ENCODE measurements at places on chromosomes 16 and 17.

- no peak for DNase-seq
Measured at GRCh38 chr16:75078886-75079285, 37.7 kb downstream of the LDHD start.

- no peak for DNase-seq
Measured at GRCh38 chr16:81899601-81900000, 111.7 kb downstream of the SDR42E1 start.

DNA sequence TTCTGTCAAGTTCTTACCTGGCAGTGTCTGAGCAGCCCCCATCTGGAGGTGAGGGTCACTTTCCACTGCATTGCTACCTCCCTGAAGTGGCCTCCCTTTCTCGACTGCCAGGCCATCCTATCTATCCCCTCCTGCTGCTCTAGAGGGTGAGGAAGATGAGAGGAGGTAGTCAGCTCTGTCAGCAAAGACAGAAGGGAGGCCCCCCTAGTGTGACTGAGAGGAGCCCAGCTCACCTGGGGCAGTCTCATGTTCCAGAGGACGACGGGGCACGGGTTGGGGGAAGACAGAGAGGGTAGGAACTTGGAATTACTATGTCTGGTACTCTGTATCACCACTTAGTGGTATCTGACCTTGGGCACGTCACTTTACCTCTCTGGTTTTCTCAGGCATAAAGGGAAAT, 22.0 kb downstream of the MYO19 start:
- DNase-seq = no peak

DNA sequence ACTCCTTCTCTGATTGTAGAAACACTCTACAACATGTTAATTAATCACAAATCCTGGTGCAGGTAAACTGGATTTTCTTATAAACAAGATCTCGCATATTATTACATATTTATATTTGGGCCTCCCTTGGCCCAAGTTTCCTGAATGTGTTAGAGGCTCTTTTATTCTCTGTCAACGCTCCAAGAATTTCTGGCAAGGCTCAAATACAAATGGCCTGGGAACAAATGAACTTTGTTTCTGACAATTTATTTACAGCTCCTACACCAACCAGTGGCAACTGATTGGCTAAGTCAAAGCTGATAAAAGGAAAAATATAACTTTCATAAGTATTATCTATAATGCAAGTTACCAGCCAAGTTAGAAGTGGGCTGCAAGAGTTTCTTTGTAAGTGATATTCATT, 64.9 kb upstream of the CORO6 start:
- no peak for DNase-seq

DNA sequence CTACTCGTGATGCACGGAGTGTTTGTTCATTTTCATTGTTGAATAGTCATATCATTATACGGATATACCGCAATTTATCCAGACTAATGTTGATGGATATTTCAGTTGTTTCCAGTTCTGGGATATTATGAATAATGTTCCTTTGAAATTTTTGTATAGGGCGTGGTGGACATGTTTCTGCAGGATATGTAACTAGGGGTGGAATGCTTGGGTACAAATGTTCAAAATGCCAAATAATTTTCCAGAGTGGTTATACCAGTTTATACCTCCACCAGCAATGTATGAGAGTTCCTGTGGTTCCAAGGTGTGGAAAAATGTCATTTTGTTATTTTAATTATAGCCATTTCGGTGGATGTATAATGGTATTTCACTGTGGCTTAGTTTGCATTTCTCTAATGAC, 53.6 kb downstream of the NUP88 start:
- DNase-seq = no peak

- peak; percentile 55 for DNase-seq
Measured at GRCh38 chr16:57859331-57859730, 57.0 kb upstream of the KIFC3 start.

DNA sequence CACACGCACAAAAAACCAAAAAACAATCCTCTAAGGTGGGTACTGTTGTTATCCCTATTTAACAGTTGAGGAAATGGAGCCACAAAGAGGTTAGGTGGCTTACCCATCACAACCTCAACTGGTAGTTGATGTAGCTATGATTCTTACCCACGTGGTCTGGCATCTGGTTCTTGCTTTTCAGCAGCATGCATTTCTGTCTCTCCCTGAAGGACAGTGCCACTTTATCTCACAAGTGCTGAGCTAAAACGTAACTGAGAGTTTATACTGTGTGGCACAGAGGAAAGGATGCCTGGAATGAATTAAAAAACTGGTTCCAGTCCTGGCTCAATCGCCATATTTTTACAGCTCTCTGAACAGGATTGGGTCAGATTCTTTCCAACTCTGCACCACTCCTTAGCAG, 1.9 kb upstream of the CORO6 start:
- no peak for DNase-seq

DNA sequence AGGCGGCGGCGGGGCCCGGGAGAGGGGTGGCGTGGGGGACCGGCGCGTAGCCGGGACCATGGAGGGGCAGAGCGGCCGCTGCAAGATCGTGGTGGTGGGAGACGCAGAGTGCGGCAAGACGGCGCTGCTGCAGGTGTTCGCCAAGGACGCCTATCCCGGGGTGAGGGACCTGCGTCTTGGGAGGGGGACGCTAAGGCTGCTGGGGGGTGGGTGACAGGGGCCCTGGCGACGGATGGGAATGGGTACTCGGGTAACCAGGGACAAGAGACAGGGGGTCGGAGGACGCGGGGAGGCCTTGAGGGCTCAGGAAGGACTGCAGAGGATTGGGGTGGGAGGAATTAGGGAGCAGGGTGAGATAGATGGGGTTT, 243 bp downstream of the RND2 start:
- DNase-seq = peak; percentile 27

DNA sequence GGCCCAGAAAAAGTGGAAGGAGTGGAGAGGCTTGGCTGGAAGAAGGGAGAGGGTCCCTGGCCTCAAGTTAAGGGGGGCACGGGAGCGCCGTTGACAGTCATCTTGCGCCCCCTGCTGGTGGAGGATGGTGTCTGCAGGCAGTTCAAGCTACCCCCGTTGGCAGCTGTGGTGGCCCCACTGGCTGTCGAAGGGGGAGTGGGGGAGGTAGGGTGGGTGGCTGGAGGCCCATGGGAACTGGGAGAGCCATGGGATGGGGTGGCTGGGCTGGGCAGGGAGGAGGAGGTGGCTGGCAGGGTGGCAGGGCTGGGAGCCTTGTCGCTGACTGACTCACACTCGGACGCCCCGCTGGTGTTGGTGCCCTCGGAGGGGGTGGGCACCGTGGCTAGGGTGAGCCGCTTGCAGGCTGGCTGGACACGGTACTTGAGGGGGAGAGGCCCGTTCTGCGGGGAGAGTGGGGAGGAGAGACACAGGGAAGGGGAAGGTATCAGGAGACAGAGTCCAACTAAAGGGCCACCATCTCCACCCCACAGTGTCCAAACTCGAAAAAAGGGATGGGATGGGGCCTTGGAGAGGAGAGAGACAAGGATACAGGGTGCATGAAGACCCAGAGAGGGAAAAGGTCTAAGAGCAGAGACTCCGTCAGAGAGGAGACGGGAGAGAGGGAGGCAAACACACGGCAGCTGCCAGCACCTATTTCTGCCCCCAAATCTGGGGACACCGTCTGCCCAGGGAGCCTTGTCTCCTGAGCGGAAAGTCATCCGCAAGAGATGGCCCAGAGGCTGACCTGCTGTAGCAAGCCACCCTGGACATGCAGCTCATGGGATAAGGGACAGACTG, 5.2 kb downstream of the CISD3 start:
- no peak for DNase-seq

- peak; percentile 63 for DNase-seq
Measured at GRCh38 chr16:752007-752312, 8.6 kb upstream of the MSLN start.

DNA sequence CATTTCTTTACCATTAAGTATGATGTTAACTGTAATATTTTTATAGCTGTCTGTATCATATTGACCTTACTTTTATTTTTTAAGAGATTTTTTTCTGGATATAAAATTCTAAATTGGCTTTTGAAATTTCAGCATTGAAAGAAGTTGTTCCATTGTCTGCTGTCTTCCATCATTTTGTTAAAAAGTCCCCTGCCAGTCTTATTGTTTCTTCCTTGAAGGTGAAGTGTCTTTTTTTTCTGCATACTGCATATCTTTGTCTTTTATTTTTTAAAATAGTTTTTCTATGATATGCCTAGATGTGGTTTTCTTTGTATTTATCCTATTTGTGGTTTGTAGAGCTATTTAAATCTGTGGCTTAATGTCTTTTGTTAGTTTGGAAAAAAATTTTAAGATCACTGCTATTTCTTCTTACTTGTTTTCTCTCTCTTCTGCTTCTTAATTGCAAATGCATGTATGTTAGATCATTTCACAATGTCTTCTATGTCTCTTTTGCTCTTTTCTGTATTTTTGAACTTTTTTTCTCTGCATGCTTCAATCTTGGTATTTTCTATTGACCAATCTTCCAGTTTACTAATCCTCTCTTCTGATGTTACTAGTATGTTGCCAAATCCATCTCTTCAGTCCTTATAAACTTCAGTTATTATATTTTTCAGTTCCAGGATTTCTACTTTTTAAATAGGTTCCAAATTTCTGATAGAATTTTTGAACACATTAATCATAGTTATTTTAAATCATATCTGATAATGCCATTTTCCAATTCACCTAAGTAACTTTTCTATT, 20.2 kb downstream of the IL21R start:
- DNase-seq = no peak

DNA sequence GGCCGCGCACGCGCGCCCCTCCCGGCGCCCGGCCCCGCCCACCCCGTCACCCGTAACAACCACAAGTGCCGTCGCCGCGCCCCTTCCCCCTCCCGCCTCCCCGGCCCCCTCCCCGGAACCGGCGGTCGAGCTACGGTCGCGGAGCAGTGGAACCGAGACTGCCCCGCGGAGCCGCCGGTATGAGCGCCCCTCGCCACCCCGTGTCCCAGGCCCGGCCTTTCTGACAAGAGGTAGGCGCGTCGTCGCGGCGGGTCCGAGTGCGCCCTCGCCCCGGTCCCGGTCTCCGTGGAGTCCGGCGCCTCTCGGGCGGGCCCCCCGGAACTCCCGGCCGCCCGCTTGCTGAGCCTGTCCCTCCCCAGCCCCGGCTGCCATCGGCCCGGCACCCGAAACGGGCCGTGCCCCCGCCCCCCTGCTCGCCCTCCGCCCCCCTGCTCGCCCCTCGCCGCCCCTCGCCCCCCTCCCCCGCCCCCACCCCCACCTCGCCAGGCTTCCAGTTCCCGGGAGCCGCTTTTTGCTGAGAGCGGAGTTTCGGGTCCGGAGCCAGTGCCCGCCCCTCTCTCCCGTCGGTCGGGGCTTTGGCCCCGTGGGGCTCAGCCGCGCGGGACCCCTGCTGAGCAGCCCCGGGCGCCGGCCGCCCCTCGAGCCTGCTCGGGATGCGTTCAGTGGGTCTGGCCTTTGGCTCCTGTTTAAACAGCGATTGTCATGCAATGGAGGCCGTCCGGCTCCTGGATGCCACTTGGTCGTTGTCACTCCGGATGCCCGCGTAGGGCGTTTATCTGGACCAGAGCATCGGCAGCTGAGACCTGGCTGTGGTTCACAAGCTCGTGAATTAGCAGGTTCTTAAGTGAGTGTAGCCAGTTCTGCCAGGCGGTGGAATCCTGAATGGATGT, at the start of gene SEC14L1:
Gene SEC14L1 (plus strand): TSS at position 92 of the 890 bp plus-strand sequence. CDS start 2,628 bp downstream, outside the sequence.
- peak; percentile 61 for DNase-seq

- DNase-seq = no peak
Measured at GRCh38 chr16:85055493-85056210, 28.1 kb downstream of the KIAA0513 start.

DNA sequence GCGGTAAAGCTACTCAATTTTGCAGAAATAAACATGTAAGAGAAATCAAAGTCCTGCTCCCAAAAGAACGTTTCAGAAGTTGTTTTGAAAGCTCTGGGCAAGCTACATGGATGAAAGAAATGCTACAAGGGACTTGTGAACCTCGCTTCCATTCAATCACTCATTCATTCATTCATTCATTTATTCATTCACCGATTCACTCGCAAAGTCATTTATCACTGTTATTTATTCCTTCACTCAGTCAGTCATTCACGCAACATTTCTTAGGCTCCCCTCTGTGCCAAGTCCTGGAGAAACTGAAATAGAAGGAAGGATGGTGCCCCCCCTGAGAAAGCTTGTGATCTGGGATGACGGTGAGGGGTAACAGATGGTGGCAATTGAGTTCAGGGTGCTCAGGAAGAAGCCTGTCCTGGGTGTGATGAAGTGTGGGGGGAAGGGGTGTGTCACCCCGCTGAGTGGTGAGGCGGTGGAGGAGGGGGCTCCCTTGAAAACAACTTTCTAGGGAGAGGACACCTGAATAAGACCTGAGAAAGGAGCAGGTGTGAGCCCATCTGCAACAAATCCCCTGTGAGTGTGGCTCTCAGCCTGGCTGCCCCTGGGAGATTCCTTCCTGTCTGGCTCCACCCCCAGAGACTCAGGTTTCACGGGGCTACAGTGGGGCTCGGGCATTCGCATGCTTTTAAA, 36.3 kb upstream of the PRSS54 start:
- DNase-seq = no peak

DNA sequence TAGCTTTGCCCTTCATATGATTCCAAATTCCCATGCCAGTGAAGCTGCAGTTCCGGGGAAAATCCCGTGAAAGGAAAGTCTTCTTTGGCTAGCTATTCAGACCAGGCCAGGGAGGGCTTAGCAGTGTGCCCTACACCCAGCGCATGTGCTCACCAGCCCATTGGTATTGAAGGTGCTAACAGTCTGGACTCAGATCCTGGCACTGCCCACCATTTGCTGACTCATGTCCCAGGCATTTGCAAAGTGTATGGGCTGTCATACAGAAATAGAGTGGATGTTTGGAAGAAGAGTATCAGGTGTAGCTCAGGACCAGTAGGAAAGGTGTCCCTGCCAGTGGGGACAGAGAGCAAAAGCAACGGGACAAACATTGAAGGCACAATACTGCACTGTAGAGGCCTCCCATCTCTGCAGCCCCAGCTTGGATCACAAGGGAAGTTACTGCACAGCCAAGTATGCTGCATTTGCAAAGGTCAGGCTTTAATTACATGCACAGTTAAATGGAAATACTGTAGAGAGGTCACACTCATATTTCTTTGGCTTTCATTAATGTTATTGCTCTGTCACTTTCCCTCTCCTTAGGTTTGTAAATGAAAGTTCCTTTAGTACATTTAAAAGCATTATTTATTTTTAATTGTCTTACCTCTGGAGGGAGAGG, 220.0 kb downstream of the IRX3 start:
- no peak for DNase-seq
